WERI-Rb-1 (cell line): ENCODE measurements at places on chromosomes 4 and X.

GRCh38 chr4:124854968-124855367, 142.4 kb upstream of the ANKRD50 start:
- DNase-seq, result no peak

DNA sequence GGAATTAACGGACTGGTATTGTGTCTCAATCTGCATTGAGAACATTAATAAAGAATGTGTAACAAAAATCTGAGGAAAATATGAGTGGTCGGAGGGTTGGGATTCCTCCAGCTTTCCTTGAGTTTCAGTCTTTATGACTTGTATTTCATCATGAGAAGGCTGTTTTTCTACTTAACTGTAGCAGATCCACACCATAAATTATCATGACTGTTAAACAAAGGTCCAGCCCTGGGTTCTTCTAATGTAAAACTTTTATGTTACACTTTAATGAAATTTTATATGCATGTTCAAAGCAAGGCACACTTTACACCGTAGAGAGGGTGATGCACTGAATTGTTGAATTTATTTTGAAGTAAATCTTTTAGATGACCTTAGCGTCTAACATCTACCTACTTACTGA, 7.0 kb downstream of the AFF2 start:
- no peak for DNase-seq

DNA sequence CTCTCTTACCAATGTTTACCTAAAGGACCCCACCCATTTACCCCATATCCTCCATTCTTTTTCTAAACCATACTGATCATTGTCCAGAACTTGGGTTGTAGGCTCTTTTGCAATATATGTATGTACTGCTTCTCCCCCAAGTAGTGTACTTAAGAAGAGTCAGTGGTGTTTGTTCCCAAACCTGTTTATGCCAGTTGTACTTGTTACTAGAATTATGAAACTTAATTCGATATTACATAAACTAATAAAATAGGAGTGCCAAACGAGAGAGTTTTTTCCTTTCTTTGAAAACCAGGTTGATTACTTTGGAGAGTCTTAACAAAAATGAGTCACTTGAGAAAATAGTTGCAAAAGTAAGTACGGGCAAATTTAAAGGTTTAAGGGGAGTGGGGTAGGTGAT, 96.3 kb downstream of the GEMIN8 start:
- no peak for DNase-seq

DNA sequence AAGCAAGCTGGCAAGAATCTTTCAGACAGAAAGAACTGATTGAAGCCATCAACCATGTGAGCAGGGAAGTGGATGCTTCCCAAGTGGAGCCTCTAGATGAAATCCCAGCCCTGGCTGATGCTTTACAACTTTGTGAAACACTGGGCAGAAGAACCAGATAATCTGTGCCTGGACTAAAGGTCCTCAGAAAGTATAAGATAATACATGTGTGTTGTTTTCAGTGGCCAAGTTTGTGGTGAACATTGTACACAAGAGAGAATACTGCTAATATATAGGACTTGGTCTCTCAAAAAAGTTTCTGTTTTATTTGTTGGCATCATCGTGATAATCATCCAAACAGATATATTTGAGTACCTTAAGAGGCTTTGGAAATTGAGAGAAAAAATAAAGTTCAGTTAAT, 1367.8 kb upstream of the IGFBP7 start:
- DNase-seq, result no peak

- DNase-seq, result peak; percentile 51
Measured at GRCh38 chr4:2354118-2354517, 64.3 kb downstream of the ZFYVE28 start.

- no peak for DNase-seq
Measured at GRCh38 chrX:68284281-68284904, 148.9 kb downstream of the OPHN1 start.

DNA sequence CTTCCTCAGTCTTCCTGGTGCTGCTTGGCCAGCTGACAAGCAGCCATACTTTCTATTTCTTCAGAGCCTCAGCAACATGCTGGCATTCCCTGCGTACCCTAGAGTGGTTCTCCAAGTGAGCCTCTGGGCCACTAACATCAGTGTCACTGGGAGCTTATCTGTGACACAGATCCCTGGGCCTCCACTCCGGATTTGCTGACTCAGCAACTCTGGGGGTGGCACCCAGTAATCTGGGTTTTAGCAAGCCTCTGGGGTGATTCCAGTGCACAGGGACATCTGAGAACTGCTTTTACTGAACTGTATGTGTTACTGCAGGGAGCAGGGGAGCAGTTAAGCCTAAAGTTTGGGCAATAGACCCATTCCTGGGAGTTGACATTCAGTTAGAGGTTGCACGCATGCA, 28.2 kb upstream of the HMGB3 start:
- DNase-seq, result peak; percentile 31

DNA sequence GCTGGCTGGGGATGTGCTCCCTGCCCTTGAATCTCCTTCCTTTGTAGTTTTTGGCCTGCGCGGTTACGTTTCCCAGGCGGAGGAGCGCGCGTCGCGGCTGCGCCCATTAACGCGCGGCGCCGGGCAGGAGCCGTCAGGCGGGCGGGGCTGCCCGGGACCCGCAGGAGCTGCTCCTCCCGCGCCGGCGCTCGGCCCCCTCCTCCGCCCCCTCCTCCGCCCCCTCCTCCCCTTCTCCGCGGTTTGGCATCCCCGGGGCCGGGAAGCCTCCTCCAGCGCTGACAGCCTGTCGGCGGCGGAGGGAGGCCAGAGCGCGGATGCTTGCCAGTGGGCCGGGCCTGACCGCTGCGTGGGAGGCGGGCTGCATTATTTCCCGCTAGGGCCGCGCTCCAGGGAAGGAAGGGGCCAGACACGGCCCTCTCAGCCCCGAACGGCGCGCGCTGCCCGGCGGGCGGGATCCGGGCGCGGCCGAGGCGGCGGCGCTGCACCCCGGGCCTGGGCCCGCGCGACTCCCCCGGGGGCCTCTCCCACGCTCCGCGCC, at the start of gene DCLK2:
Gene DCLK2, plus strand, starts transcription at position 405 of the 538 bp plus-strand sequence. CDS start 583 bp downstream, outside the sequence.
- peak; percentile 83 for DNase-seq

DNA sequence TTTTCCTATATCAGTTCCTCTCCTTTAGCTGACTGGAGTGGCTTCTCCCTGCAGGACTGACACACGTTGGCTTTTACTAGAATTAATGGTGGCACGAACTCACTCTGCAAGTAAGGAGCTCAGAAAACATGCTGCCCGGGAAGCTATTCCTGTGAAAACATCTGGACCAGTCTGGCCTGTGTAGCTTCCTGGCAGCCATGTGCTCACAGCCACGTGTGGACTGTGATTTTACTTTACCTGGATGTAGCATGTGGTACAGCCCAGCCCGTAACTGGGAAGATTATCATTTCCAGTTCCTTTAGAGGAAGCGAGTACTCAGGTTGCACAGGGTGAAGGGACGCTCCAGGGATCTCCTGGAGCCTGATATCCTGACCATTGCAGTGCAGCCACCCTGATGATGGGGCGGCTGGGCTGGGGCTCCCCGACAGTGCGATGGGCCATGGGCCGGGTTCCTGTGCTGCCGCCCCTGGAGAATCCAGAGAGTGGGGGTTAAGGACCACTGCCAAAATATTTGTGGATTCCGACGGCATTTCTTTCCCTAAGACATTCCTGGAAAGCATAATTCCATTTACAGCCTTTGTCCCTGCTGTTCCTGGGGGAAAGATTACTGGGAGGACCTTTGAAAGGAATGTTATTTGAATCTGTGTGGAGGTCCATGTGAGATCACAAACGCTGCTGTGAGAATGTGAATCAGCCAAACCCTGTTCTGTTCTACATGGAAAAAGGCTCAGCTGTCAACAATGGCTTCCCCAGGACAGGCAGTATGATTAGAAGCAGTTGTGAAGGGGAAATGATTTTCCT, 35.0 kb downstream of the PROM1 start:
- no peak for DNase-seq

DNA sequence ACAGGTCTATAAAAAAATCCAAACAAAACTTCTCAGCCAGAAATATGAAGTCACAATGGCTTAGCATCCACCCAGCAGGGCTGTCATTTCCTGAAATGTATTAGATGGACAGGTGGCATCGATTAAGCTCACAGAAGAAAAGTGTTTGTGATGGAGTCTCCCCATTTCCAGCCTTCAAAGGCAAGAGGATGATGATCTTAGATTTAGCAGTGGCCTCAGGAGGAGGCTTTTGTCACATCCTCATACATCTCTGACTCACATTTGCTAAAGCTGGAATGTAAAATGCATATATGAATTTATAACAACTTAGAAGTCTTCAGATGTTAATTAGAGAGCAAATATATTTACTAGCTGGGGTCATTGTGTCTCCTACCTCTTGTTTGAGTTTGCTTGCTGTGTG, 441.9 kb downstream of the SPRY1 start:
- DNase-seq, result no peak

DNA sequence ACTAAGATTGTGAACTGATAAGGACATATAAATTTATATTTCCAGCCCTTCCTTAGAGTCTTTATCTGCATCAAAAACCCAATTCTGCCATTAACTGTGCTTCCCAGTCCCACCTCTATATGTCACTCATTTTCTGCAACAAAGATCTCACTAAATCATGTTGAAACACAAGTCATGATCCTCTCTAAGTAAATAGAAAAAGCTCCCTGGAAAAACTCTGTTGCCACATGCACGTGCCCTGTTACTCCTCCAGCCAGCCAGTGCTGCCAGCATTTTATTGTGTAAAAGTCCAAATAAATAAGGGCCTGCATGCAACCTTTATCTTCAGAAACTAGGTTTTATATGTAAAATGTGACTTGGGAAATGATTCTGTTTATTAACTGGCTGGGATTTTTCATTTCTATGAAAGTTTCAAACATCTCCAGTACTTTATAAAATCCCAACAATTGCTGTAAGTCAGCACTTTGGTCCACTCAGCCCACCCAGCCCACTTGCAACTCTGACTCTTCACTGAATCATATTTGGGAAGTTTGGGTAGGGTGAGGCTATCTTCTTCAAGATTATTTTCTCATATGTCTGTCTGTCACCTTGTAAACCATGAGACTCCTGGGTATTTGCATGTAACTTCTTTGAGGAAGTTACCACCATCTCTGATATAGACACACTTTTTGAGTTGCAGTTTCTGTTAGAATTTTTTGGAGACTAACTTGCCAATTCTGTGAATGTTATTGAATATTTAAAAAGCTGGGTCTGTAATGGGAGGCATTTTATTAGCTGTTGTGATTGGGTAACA, 40.0 kb upstream of the SMARCA5 start:
- no peak for DNase-seq

DNA sequence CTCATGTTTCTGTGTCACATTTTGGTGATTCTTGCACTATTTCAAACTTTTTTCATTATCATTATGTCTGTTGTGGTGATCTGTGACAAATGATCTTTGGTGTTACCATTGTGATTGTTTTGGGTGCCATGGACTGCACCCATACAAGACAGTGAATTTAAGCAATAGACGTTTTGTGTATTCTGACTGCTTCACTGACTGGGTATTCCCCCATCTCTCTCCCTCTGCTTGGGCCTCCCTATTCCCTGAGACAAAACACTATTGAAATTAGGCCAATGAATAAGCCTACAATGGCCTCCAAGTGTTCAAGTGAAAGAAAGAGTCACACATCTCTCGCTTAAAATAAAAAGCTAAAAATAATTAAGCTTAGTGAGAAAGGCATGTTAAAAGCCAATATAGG, 60.2 kb downstream of the BANK1 start:
- DNase-seq, result no peak

DNA sequence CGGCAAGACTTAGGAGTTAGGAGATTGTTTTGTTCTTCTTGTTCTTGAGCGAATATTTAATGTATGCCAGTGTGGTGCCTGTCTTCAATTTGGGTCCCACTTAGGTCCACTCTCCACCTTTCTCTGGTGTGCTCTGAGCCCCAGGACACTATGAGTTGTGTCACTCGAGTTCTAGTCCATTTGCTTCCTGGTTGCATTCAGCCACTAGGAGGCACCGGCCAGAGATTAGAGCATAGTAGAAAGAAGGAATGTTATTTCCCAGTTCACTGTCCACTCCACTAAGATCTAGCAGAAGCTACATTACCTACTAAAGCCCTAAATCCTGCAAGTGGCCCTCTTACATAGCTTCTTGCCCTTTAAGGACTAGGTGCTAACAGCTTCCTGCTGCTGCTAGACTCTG, 326.9 kb downstream of the NAF1 start:
- DNase-seq, result no peak

DNA sequence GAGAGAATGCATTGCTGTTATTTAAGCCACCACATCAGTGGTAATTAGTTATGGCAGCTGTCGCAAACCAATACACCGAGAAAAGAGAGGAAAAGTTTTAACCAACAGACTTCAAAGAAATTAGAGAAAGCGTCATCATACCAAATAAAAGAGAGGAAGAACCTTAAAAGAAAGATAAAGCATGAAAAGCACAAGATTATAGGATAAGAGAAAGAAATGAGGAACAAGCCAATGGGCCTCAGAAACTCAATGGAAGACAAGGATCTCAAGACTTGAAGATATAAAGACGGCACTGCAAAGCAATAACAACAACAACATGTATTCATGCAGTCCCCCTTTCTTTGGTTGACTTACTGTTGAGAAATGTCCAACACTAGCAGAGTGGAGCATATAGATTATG, 22.8 kb upstream of the ASMTL start:
- DNase-seq, result no peak

- DNase-seq, result no peak
Measured at GRCh38 chr4:86961116-86961515, 26.3 kb downstream of the AFF1 start.

DNA sequence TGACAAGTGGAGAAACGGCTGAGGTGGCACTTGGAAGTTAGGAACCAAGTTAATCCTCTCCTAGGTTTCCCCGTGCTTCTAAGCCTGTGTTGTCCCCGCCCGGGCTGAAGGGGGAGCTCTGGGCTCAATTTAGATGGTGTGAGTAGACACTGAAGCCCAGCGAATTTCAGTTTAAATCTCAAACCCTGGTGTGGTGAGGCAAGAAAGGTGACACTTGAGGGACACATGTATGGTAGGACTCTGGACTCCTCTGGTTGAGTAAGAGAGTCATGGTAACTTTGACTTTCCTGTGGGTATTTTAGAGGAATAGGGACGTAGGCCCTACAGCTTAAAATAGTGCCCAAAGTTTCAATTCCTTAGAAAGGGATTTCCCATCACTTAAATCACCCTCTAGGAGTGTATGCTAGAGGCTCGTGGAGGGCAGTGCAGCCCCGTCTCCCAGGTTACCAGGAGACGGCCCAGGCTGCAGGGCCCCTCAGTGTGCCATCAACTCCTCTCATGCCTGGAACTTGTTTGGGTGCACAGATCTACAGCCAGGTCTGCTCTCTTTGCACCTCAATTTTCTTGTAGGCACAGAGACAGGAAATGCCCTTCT, 24.0 kb downstream of the HAND2 start:
- peak; percentile 87 for DNase-seq

- DNase-seq, result no peak
Measured at GRCh38 chr4:39228377-39228776, 46.0 kb downstream of the WDR19 start.

- DNase-seq, result no peak
Measured at GRCh38 chrX:49988143-49988542, 65.7 kb downstream of the CLCN5 start.

GRCh38 chrX:123085311-123085940, 98.7 kb upstream of the GRIA3 start:
- no peak for DNase-seq

DNA sequence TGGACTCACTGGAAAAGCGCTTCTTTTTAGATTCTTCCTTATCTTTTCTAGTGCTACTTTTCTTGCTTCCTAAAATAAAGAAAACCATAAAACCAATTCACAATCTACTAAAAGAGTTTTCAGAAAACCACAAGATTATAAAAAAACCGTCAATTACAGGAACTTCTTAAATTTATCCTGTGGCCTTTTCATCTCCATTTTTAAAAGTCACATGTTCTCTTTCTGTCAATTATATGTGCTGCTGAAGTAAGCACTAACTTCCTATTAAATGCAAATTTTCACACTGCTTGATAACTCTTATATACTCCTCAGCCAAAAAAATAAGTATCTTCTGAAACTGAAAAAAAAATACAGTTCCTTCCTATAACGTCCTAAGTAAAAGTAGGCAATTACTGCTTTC, 32.8 kb downstream of the CENPC start:
- DNase-seq, result no peak
